HEK293T (cell line): ENCODE measurements at places on chromosomes 3 and 15.

GRCh38 chr15:69539345-69539744 is 86.7 kb downstream of the RPLP1 start:
- no peak for DNase-seq

- no peak for DNase-seq
These were observed 353.2 kb upstream of the PROK2 start for GRCh38 chr3:72137865-72138861.

DNA sequence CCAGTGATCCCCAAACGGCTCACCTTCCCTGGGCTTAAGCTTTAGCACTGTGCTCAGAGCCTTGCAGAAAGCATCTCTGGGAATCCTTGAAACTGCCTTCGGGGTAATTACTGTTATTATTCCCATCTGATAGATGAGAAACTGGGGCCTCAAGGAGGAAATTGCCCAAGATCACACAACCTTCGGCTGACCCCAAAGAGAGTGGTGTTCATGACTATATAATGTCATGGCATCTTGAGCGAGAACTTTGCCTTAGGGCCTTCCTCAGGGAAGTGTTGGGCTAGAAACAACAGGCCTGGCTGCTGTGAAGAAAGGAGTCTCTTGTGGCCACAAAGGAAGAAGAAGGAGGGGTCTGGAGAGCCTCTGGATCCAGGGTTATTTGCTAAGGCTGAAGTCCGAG is 388.7 kb upstream of the CFAP20DC start:
- no peak for DNase-seq

DNA sequence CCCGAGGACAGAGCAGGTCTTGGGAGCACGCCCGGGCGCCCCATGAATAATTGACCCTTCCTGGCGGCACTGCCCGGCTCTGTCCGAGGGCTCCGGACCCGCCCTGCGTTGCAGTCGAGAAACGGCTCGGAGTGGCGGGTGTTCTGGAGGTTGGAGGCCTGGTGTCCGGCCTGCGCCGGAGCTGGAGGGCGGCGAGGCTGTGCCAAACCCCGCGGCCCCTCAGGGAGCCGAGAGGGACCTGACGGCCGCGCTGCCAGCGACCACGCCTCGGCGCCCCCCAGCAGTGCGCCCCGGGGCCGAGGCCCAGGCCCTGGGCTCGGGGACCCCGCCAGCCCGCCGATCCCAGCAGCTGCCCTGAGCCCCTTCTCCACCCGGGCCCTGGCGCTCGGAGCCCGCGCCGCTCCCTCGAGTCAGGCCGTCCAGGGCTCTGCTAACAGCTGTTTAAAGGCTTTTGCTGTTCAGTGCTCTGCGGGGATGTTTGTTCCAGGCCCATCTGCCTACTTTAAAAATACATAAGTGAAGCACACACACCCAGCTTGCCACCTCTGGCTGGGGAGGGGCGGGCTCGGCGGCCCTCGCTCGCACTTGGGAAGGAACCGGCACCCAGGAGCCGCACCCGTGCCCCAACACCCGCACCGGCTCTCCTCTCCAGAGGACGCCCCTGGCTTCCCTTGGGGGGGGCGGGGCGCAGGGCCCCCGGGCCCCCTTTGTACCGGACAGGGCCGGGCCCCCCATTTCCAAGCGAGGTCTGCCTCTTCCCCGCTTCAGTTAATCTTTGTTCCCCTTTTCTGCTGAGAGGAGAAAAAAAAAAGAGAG is 730 bp upstream of the ZNF710 start:
- no peak for DNase-seq

- DNase-seq: no peak
These were observed 180.6 kb downstream of the LSAMP start for GRCh38 chr3:116264546-116265319.

DNA sequence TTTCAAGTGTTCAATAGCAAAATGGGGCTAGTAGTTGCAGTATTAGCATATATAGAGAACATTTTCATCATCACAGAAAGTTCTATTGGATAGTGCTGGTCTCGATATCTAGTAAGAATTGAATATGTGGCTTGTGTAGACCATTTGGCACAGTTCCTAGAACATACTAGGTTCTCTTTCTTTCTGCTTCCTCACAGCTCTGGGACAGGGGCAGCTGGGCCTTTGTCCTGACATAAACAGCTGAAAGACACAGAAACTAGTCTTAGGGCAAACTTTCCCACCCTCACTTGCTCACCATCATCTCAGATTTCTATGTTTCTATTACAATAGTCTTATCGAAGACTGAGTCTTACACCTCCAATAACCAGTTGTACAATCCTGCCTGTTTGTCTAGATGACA is 63.7 kb upstream of the DLG1 start:
- no peak for DNase-seq
